Cortex of kidney (tissue), 1 donor: ENCODE measurements at places on chromosomes 12 and 14.

- no peak for DNase-seq
These were observed 12.9 kb upstream of the EMP1 start for GRCh38 chr12:13183620-13184019.

GRCh38 chr14:31194095-31194494 lies 13.5 kb downstream of the HECTD1 start:
- no peak for DNase-seq

DNA sequence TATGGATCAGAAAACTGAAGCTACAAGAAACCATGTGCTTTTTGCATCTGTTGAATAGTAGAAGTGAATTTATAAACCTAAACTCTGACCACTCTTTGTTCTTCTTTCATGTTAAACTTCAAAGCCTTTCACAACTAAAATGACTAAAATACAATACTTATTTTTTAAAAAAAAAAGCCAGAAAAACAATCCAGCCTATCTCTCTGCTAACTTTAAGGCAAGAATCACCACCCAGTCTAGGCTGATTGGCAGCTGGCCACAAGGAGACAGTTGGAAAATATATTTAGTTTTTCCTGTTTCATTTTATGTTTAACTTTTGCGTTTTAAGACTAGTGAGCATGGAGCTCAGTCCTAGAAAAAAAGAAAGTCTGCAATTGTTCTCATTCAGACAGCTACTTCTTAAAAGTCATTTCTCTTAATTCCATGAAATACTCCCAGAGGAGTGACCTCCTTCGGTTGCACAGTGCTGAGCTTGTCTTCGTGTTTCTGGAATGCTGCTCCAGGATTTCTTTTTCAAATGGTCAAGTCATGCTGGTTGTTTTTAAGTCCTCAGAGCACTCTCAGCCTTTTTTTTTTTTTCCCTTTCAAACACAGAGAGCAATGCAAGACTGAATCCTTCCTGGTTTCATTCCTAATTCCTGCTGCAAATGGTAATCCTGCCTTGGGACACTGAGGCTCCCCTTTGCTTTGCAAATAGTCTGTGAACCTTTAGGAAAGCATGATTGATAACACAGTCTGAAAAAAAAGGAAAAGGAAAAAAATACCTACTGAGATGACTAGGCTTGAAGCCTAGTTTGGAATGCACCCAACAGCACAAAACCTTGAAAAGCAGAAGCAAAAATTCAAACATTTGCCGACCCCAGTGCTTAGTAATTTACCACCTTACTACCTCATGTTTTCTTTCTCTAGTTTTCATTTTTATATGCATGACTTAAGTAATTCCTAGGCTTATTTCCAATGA lies 233.3 kb upstream of the DAAM1 start:
- DNase-seq: no peak

DNA sequence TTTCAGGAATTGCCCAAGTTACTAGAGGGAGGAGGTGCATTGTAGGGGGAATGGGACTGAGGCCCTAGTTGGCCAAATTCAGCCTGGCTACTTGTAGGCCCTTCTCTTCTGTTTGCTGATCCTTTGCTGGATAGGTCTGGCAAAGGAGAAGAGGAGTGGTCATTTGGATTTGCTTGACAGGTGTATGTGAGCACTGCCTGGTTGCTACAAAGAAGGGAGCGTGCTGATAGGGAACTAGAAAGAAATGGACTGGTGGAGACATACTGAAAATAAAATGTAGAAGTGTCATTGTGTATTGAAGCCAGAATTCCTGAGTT lies 3.6 kb downstream of the PSMA6 start:
- no peak for DNase-seq

DNA sequence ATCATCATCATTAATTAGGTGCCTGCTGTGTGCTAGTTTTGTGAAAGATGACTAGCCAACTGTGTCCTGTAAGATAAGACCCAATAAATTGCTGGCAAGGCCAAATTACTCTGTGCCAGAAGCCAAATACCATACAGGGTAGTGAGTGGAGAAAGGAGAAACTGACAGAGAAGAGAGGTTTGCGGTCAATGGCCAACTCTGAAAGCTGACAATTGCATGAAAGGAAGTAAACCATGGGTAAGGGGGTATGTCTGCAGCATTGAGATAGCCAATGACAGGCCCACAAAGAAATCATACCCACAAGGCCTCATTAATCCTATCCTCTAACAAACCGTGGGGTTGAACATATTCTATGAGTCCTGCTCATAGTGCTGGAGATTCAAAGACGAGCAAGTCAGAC lies 236.6 kb upstream of the CCDC196 start:
- no peak for DNase-seq

- no peak for DNase-seq
These were observed 2.9 kb upstream of the DYRK2 start for GRCh38 chr12:67645601-67646000.

DNA sequence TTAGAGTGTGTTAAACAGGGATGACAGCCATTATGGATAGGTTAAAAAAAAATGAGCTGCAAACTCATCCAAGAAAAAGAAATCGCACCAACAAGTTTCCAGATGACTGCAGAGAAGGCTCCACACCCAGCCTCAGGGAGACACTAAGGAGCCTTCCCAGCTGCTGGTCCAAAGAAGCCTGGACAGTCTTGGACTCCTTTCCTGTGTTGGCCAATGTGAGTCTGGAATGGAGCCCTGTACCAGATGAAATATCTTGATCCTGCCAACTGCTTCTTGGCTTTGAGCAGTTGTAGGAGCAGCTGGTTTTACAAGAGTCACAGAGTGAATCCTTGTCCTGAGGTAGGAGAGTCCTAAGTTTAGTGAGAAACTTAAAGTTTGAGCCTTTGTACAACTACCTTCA lies 44.5 kb downstream of the SLC38A1 start:
- no peak for DNase-seq

GRCh38 chr12:5432011-5432400 lies at the start of gene NTF3:
Gene NTF3 (plus strand): TSS chr12:5432108. CDS start chr12:5432325, 217 bp downstream.
- DNase-seq: no peak

DNA sequence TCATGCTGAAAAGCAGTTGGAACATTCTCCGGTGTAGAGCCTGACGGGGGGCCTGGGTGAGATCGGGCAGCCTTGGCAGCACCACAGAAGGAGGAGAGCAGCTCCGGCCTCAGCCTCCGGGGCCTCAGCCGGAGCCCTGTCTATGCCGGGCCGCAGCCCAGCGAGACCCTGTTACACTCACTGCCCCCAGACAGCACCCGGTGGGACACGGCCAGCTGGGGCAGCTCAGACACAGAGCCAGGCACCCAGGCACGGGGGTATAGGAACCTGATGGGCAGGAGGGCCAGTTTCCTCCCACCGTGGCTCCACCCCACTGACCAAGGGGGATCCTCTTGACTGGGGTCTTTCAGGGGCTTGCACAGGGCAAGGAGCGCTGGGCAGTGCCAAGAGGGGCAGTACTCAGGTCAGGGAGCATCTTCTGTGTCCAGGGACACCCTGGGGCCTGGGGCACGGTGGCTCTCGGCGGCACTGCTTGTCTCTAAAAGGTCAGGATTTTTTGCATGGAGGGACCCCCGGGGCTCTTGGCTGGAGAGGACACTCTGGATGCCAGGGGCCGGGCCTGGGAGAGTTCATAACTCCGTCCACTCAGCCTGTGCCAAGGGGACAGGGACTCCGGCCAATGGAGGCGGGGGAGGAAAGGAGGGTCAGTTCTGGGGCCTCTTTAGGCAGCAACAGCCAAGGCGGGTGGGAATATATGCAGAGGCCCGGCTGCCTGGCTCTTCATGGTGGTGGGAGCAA lies 9.4 kb downstream of the INF2 start:
- no peak for DNase-seq
